ENCODE measurements at places on chromosomes 1 and 21. TPM values are rescaled to one million over a fixed set of nuclear protein-coding genes. Genes with fewer than 3 reads are reported as not detected.
A peak's percentile ranks its signal among the peaks of the same experiment; 100 is the strongest.

- DNase-seq, result no peak
- no peak overlapping the region for H3K27ac ChIP-seq
- H3K4me3 ChIP-seq, result no peak overlapping the region
- H3K27me3 ChIP-seq, result no peaks in the 10 kb centered on the region
- H3K4me1 ChIP-seq, result peaks cover 12% of the 10 kb centered on the region
Measured at GRCh38 chr1:226497991-226498639, 50.4 kb upstream of the STUM start.

DNA sequence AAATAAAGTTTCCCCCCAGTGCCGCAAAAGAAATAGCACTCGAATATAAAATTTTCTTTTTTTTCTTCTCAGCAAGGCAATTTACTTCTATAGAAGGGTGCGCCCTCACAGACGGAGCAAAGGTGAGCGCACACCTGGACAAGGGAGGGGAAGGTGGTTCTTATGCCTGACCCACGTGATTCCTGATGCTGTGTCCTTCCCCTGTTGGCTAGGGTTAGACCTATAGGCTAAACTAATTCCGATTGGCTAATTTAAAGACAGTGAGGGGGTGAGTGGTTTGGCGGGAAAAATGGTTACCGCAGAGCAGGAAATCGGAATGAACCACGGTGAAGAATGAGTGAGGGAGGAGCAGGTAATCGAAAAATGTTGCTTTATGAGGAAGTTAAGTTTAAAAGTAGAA is 607 bp upstream of the FAAH start:
- no peaks in the 10 kb centered on the region for H3K27me3 ChIP-seq
- H3K27ac ChIP-seq, result no peak overlapping the region
- H3K36me3 ChIP-seq, result no peaks in the 10 kb centered on the region

DNA sequence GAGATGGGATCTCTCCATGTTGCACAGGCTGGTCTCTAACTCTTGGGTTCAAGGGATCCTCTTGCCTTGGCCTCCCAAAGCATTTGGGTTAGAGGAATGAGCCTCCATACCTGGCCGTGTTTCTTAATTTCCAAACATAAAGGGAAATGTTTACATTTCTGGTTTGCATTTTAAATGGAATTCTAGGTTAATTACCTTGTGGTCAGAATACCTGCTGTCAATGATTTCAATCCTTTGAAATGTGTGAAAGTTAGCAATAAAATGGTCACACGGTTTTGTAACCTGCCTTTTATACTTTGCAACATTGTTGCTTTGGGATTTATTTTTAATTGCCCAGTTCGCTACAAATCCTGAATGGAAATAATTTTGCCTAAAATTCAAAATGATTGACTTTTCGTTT is 26.3 kb downstream of the AGMAT start:
- no peak for DNase-seq
- H3K27ac ChIP-seq, result no peak overlapping the region
- H3K27me3 ChIP-seq, result no peaks in the 10 kb centered on the region
- peaks cover 4% of the 10 kb centered on the region for H3K36me3 ChIP-seq
- H3K4me3 ChIP-seq, result no peak overlapping the region

DNA sequence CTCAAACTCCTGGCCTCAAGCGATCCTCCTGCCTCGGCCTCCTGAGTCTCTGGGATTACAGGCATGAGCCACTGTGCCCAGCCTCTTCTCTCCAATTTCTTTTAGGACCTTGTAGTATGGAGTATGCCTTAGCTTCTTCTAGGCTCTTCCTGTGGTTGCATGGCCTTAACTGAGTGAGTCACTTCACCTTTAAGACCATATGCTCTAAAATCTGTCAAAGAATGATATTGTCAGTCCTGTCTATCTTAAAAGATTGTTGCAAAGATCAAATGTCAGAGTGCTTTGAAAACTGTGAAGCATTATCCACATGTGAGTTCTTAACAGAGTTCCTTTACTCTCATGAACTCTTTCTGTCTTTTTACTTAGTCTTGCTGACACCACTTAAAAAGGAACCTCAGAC is 37.2 kb downstream of the ATP2B4 start:
- H3K27ac ChIP-seq, result no peak overlapping the region
- peaks cover 11% of the 10 kb centered on the region for H3K36me3 ChIP-seq
- DNase-seq, result no peak
- peaks cover 6% of the 10 kb centered on the region for H3K4me1 ChIP-seq
- no peaks in the 10 kb centered on the region for H3K27me3 ChIP-seq
- no peak overlapping the region for H3K4me3 ChIP-seq

DNA sequence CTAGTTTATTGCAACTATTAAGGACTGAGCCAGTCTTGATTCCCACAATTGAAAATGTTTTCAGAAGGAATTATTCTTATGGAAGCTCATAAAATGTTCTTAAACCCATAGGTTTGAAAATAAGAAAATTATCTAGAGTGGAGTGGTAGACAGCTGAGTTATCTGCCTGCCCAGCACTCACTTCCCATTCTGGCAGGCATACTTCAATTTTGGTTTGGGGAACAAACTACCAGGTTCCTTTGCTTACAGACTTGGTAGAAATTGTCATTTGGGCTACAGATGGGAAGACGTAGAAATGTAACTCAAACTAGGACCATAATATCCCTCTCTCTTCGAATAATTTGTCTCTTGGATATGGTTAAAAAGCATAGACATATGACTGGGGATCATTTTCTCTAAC is 18.4 kb downstream of the JUN start:
- H3K4me1 ChIP-seq, result no peaks in the 10 kb centered on the region
- no peak overlapping the region for H3K27ac ChIP-seq
- H3K4me3 ChIP-seq, result no peak overlapping the region
- DNase-seq, result no peak
- H3K36me3 ChIP-seq, result no peaks in the 10 kb centered on the region

DNA sequence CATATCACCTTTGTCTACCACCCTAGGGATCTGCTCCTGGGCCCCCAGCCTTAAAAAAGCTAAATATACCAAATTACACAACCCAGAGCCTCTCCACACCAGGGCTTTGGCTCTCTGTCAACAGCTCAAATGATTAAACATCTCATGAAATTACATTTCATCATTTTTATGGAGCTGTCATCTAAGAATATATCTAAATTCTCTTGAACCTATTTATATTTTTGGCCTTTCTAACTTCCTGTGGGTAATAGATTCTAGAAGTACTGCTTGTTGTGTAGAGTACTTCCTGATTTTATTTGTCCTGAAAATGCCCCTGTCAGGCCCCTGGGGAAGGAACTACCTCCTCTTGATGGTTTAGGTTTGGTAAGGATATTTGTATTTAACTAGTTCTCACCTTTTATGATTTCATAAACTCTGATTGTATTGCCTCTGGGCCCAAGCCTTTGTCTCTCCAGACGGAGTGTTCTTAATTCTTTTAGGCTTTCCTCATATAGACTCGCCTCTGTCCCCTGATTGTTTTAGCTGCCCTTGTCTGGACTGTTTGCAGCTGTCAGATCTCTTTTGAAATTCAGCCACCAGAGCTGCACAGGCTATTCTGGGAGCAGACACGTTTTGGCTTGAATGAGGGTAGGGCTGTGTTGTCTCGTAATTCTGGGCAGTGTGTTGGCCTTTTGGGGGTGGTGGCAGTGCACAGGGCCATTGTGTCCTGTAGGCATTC is 16.6 kb downstream of the MYOG start:
- H3K4me1 ChIP-seq, result no peaks in the 10 kb centered on the region
- H3K36me3 ChIP-seq, result no peaks in the 10 kb centered on the region
- H3K4me3 ChIP-seq, result no peak overlapping the region
- DNase-seq, result no peak

GRCh38 chr1:210076620-210077019 is 138.6 kb downstream of the SYT14 start:
- no peaks in the 10 kb centered on the region for H3K4me1 ChIP-seq
- H3K36me3 ChIP-seq, result no peaks in the 10 kb centered on the region

DNA sequence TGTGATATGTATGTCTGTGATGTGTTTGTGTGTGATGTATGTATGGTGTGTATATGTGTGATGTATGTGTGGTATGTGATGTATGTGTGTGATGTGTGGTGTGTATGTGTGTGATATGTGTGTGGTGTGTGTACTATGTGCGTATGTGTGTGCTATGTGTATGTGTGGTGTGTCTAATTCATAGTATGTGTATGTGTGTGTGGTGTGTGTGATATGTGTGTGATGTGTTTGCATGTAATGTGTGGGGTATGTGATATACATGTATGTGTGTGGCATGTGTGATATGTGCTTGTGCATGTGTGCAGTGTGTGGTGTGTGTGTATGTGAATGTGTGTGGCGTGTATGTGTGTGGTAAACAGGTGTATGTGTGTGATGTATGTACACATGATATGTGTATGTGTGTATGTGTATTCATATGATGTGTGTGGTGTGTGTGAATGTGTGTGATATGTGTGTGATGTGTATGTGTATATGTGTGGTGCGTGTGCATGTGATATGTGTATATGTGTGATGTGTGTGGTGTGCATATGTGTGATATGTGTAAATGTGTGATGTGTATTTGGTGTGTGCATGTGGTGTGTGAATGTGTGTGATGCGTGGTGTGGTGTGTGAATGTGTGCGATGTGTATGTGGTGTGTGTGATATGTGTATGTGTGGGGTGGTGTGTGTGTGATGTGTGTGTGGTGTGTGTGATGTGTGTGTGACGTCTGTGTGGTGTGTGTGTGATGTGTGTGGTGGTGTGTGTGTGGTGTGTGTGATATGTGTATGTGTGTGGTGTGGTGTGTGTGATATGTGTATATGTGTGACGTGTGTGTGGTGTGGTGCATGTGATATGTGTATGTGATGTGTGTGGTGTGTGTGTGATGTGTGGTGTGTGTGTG is 8.0 kb upstream of the PCBP3 start:
- DNase-seq, result no peak
- no peaks in the 10 kb centered on the region for H3K36me3 ChIP-seq
- H3K4me1 ChIP-seq, result no peaks in the 10 kb centered on the region
- H3K27ac ChIP-seq, result no peak overlapping the region
- H3K27me3 ChIP-seq, result no peaks in the 10 kb centered on the region

DNA sequence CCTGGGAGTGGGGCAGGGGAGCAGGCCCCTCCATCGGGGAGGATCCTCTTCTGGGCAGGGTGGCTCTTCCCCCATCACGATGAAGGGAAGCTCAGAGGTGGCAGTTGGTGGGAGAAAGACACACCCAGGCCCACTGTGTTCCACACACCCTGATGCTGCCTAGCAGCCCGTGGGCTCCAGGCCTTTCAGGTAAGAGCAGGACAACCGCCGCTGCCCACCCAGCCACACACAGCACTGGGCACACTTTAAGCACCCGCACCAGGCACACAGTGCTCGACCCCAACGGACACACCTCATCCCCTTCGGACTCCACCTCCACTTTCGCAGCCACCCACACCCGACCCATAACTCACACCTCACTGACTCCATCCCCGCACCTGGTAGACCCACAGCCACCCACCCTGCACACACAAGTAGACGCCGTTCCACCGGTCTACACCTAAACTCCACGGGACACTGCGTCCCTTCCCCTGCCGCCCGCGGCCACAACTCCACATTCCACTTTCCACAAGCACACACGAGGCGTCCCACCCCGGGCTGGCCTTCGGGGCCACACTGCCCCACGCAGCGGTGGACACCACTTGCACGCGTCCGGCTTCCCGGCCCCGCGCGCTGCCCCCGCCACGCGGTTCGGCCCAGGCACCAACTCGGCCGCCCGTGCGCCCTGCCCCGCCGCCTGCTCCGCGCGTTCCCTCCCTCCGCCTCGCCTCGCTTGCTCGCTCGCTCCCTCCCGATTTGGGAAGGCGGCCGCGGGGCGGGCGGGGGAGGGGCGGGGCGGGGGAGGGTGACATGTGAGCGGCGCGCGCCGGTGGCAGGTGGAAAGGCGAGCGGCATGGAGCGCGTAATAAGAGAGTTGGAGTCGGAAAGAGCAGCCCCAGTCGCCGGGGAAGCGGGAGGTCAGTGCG is at the start of gene KCNQ4:
Gene KCNQ4, plus strand, starts transcription at position 787 of the 905 bp plus-strand sequence. CDS start 307 bp downstream, outside the sequence.
- H3K4me3 ChIP-seq, result peak within 1 kb of the TSS; percentile 42
- H3K27ac ChIP-seq, result no peak within 1 kb of the TSS
- no peaks in the 10 kb centered on the region for H3K36me3 ChIP-seq
- peaks cover 2% of the 10 kb centered on the region for H3K27me3 ChIP-seq
- DNase-seq, result peak; percentile 50
- H3K4me1 ChIP-seq, result no peaks in the 10 kb centered on the region

- no peaks in the 10 kb centered on the region for H3K4me1 ChIP-seq
- H3K27me3 ChIP-seq, result no peaks in the 10 kb centered on the region
- H3K36me3 ChIP-seq, result peaks cover 33% of the 10 kb centered on the region
- H3K4me3 ChIP-seq, result no peak overlapping the region
- DNase-seq, result no peak
- H3K27ac ChIP-seq, result no peak overlapping the region
Measured at GRCh38 chr1:9733160-9733789, 81.7 kb downstream of the PIK3CD start.

- peak overlapping the region; percentile 76 for H3K27ac ChIP-seq
- peaks cover 5% of the 10 kb centered on the region for H3K36me3 ChIP-seq
- H3K27me3 ChIP-seq, result no peaks in the 10 kb centered on the region
- peaks cover 42% of the 10 kb centered on the region for H3K4me1 ChIP-seq
Measured at GRCh38 chr1:116508984-116509980, 61.5 kb downstream of the CD58 start.

DNA sequence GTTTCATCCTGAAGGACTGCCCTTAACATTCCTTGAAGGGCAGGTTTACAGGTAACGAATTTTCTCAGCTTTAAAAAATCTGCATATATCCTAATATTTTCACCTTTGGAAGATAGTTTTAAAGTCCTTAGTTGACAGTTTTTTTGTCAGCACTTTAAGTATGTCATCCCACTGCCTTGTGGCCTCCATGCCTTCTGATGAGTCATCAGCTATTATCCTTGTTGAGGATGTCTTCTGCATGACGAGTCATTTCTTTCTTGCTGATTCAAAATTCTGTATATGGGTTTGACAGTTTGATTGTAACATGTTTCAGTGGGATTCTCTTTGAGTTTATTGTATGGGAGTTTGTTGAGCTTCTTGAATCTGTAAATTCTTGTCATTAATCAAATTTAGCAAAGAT is 500.6 kb downstream of the DISC1 start:
- no peaks in the 10 kb centered on the region for H3K4me1 ChIP-seq
- no peak overlapping the region for H3K4me3 ChIP-seq
- no peaks in the 10 kb centered on the region for H3K27me3 ChIP-seq
- H3K36me3 ChIP-seq, result no peaks in the 10 kb centered on the region
- no peak for DNase-seq

- H3K4me3 ChIP-seq, result no peak overlapping the region
- H3K4me1 ChIP-seq, result no peaks in the 10 kb centered on the region
- no peaks in the 10 kb centered on the region for H3K27me3 ChIP-seq
- H3K27ac ChIP-seq, result no peak overlapping the region
- DNase-seq, result peak; percentile 2
Measured at GRCh38 chr1:239262538-239262937, 123.8 kb upstream of the CHRM3 start.

- H3K4me3 ChIP-seq, result no peak overlapping the region
- DNase-seq, result no peak
- no peaks in the 10 kb centered on the region for H3K27me3 ChIP-seq
- no peaks in the 10 kb centered on the region for H3K4me1 ChIP-seq
Measured at GRCh38 chr1:166153525-166154314, 13.1 kb downstream of the FAM78B start.

DNA sequence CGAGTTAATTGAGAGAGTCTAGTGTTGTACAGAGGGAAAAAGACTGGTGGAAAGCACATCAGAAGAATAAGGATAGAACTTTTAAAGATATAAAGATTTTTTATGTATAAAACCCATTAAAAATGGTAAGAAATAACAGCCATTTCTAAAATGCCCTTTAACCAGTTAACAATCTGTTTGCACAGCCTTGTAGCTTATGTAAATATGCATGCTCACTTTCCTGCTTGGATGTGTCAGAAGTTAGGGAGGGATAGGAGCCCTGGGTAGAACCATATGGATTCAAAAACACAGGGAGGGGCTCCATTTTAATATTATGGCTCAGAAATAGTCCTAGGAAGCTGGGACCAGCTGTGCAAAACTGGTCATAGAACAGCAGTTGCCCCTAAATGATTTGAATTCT is 4.5 kb upstream of the EDEM3 start:
- H3K4me1 ChIP-seq, result no peaks in the 10 kb centered on the region
- H3K36me3 ChIP-seq, result no peaks in the 10 kb centered on the region
- peak; percentile 32 for DNase-seq
- no peak overlapping the region for H3K27ac ChIP-seq

Gene ANGPTL3
- polyA plus RNA-seq, result not detected

Gene NPPB
- 145 TPM for polyA plus RNA-seq

Gene AJAP1
- 0.13 TPM for polyA plus RNA-seq

Gene LINGO4
- polyA plus RNA-seq, result 0.15 TPM

All from small intestine (tissue), 16 donors.